ENCODE measurements at places on chromosomes 5 and 9.

DNA sequence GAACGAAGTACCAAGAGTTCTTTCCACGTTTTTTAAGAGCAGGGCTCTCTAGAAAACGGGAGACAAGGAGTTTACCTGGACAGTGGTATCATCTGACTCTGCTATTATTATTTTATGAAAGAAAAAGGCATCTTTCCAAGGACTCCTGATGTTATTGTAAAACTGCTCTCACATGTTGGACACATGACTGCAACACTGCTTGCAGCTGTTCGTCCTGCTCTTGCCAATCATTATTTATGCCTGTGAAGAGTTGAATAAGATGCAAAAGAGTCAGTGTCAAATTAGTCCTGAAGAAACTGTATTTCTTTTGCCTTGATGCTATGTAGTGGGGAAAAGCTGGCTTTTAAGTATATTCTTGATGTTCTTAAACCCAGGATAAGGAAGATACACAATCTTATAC is 284.5 kb upstream of the PTGER4 start:
- DNase-seq = no peak

DNA sequence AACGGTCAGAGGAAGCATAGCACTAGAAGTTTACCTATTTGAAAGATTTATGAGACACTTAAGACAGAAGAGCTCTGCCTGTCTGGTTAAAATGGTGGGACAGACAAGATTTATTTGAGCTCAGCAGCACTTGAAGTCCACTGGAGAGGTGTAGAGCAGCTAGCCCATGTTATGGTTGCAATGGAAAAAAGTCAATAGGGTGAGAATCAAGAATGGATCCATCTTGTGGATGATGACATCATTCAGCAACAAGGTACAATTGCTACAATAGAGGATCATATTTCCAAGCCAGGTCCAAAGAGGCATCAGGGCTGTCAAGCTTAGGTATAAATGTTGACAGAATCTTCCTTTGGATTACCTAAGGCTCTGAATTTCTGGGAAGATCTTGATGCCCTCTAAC is 21.1 kb upstream of the ZNF131 start:
- DNase-seq = no peak

DNA sequence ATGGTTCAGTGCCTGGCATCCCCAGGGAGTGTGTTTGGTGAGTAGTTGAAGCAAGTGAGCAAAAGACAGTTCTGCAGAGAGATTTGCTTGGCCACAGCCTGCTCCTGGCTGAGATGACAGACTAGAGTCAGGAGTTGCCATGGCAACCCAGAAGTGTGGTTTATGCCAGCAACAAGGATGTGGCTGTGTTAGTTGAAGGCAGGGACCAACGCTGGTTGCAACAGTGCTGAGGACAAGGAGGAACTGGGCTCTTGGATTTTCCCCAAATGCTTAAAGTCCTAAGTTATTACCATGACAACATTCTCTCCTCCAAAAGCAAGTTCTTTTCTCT is 2.7 kb downstream of the NXNL2 start:
- DNase-seq = no peak

- no peak for DNase-seq
Measured at GRCh38 chr5:176742246-176743105, 67.9 kb upstream of the UNC5A start.

DNA sequence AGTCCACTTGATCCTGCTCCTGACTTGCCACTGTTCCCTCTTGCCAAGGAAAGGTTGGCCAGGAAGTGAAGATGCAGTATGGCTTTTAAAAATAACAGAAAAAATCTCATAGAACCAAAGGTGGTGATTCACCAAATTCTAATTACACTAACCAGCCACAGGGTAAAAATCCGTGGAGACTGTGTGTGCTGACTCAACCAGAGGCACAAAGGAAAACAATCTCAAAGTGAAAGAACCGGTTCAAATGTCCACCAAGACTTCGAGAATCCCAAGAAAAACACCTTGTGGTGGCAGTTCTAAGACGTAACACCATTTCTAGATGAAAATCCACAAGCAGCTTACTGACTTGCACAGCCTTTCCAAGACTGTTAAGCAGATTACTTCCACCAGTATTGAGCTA is 279.1 kb downstream of the TLE1 start:
- DNase-seq = no peak

DNA sequence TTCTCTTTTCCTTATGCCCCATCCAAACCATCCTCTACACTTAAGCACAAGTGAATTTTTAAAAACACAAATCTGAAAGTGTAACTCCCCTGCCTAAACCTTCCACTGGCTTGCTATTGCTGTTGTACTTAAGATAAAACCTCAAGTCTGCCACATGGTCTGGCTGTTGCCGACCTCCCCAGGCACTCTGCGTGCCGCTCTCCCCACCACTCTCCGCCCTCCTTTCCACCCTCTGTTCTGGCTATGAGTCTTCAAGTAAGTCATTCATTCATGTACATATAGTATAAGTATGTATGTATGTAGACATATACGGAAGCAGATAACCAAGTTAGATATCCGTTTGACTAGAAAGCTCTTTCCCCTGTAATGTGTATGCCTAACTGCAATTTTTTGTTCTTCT is 94.7 kb upstream of the ANKRD55 start:
- peak; percentile 84 for DNase-seq

DNA sequence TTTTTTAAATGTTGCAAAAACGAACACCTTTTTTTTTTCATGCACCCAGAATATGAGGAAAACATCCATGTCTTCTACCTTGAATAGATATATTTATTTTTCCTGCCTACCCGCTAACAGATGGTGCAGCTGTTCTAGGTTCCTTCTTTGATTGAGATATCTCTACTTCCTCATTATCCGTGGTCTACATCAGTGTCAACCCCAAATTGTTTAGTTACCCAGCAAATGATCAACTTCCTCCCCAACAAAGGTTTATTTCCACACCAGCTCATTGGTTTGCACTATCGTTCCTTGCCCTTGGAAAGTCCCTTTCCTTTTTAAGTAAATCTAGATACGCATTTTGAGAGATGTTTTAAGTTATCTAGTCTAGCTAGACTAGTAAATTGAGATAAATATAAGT is 166.4 kb downstream of the PRR16 start:
- DNase-seq = no peak

GRCh38 chr9:3863686-3864085 is 337.9 kb upstream of the RFX3 start:
- DNase-seq = no peak

DNA sequence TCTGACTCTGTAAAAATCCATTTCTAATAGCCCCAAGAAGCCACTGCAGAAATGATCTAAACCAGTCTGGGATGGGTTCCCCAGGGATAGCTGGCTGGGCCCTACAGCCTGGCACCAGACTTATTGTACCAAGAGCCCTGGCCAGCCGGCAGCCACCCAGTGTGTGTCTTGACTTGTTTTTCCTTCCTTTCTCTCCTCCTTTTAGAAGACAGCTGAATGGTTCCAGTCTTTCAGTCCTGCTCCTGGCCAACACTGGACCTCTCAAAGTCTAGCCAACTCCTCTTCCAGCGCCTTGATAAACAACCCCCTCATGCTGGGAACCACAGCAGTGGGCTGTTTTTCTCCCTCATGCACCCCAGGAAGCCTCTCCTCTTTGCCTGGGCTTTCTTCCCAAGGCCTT is 34.1 kb downstream of the ATOX1 start:
- no peak for DNase-seq

GRCh38 chr9:87120610-87121009 is 173.3 kb upstream of the GAS1 start:
- no peak for DNase-seq

DNA sequence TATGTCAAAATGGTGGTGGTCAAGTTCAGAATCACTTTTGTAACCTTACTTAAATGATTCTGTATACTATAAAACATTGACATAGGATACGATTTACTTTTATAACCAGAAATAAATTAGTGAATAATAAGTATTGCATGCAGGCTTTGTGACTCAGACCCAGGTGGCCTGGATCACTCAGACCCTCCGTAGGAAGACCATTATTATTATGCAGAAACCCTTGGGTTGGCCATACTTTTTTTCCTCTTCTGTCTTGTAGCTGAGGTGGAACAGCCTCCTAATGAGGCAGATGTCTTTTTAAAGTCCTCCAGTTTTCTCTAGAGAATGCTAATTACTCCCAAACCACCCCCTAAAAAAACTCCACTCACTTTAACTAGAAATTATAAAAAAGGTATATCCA is 121.9 kb downstream of the LPAR1 start:
- DNase-seq = no peak

DNA sequence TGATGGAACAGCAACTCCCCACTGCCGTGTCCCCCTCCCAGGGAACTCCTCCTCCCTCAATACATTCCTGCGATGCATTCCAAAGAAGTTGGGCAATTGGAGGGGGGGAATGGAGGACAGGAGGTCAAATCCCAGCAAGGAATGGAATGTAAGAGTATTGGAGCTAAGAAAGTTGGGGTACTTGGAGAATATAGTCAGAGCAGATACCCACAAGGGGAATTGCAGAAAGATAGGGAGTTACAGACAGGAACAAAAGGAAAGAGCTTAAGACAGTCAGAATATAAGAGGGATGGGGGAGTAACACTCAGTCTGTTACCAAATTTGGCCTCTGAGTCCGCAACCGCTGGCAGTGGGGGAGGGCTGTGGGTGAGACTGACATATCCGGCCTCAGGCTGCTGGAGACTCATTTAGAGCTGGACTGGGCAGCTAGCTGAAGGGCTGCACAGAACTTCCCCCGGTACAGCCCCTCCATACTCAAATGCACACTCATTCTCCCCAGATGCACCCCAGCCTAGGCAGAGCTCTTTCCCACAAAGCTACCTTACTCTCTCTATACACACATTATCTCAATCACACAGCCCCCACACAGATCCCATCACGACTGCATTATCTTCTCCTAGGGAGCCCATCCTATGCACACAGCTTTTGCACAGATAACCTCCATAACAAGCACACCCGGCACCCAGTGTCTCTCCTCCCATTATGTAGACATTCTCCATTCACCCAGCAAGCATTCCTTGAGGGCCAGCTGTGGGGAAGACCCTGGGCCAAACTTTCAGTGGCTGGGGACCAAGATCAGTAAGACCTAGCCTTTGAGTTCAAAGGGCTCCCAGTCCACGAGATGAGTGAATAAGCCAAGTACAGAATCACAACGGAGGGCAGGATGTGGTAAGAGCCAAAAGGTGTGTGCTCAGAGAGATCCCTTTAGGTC is 3.7 kb downstream of the TLN1 start:
- DNase-seq = peak; percentile 30

- DNase-seq = no peak
Measured at GRCh38 chr5:142375944-142376411, 51.2 kb upstream of the SPRY4 start.

DNA sequence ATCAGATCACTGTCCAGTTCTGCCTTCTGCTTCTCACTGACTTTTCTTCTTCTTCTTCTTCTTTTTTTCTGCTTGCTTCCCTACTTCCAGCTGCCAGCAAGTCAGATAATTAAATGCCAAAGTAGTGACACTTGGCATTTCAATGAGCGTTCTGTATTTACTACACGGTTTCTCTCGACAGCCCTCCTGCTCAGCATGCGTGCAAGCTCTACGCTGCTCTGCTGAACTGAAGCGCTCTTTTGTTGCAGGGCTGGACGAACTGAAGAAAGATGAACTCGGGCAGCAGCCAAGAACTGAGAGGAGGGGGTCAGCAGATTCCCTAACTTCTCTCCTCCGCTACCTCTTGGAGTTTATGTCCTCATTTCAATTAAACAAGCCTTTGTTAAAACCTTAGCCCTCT is 319.1 kb downstream of the GLIS3 start:
- DNase-seq = no peak

- no peak for DNase-seq
Measured at GRCh38 chr9:94974154-94974879, 247.8 kb downstream of the AOPEP start.

DNA sequence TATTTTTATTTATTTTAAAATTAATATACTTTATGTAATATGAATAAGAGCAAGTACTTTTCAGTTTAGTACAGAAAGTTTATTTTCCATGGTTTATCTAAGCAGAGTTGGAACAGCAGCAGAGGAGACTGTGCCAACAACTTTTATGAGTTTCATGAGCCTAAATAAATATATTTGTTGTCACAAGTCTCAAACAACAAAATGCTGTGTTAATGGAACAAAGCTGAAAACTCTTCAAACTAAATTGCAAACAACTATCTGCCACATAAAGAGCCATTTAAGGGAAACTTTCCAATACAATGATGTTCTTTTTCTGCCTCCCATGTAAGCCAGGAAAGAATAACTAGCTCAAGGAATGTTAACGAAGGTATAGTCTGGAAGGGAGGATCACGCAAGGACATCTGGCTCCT is 96.1 kb downstream of the FBN2 start:
- no peak for DNase-seq

GRCh38 chr9:137032858-137033257 is 970 bp upstream of the FUT7 start:
- DNase-seq = no peak

DNA sequence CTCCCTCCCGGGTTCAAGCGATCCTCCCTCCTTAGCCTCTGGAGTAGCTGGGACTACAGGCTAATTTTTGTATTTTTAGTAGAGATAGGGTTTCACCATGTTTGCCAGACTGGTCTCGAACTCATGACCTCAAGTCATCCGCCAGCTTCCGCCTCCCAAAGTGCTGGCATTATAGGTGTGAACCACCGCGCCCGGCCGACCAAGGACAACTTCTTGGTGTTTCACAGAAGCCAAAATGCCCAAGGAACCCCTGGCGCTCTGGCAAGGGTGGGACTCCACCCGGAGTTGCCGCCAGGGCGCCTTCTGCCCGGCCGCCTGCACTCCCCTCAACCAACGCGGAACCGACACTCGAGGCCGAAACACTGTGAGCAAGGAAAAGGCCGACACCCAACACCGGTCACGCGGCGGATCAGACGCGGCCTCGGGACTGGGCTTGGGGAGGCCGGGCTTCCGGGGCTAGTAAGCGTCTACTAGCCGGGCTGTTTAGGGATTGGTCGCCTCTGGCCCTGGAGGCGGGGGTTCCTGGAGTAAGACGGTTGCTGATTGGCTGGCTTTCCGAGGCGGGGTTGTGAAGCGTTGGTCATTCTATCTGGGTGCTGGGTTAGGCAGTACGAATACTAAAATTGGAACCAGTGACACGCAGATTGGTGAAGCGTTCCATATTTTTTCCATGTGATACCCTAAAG is 7.7 kb upstream of the CFAP157 start:
- peak; percentile 91 for DNase-seq

DNA sequence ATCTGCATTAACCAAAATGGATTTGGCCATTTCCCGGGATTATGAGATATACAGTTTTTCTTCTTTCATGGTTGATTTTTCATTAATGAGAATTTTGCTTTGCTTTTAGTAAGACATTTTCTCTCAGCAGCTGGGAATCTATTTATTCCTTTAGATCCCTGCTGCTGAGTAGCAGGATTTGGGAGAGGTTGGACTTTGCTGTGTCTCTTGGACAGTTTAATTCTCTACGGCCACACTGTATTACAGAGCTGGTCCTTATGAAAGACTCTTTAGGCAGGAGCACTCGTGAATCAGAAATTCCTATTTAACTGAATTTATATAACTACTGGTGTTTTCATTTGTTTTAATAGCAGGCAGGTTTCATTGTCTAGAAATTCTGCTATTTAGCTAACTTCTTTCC is 1.6 kb downstream of the UNC13B start:
- DNase-seq = no peak

DNA sequence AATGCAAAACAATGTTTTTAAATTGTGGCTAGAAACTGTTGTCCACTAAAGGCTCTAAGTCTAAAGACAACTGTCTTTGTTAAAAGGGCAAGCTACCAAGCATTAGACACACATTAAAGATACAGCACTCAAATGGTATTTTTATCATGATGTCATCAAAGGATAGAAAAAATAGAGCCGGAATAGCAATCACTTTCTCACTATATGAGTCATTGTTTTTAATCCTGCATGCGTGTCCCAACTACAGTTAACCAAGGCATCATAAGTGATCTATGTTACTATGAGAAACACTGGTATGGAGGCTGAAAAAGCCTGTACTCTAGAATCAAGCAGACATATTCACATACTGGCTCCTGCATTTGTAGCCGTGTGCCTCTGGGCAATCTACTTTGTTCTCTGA is 1.9 kb upstream of the PJA2 start:
- no peak for DNase-seq

Data from stimulated activated CD4-positive, alpha-beta T cell treated with anti-CD3 and anti-CD28 coated beads, Interleukin-4, amount 100 ng/mL, for 24 hours (primary cell).